NCI-H2081 (cell line): ENCODE measurements at places on chromosomes 13 and 19.

GRCh38 chr19:49758292-49758691 is 4.8 kb downstream of the TSKS start:
- no peak for DNase-seq

DNA sequence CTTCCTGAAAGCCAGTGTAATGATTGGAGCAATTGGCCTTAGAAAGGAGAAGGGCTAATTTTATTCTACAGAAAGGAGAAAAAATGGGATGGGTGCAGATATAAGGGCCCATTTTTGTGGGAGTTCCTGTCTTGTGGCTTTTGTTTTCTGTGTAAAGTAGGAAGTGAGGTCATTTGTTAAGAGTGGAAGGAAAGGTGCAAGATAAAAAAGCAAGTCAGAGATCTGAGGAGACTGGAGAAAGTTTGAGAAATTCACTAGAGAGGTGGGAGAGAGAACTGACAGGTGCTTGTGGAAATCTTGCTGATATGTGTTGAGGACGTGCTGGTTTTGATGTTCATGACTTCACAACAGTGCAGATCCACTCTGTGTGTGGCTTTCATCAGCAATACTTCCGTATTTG is 349.4 kb downstream of the DLEU7 start:
- DNase-seq = no peak

DNA sequence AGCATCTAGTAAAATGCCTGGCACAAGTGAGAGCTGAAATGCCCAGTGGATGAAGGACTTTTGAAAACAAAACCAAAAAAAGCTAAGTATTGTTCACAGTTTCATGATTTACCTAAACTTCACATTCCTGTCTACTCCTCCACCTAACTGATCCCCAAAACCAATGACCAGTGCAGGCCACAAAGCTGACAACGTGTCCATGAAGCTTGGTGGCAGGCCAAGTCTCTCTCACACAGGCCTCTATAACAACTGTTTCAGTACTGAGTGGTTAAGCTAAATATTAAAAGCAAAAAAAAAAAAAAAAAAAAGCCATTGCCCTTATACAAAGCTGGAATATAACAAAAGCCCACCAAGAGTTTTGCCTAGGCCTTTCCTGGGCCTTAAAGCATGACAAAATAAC is 36.4 kb downstream of the STK24 start:
- DNase-seq = no peak

DNA sequence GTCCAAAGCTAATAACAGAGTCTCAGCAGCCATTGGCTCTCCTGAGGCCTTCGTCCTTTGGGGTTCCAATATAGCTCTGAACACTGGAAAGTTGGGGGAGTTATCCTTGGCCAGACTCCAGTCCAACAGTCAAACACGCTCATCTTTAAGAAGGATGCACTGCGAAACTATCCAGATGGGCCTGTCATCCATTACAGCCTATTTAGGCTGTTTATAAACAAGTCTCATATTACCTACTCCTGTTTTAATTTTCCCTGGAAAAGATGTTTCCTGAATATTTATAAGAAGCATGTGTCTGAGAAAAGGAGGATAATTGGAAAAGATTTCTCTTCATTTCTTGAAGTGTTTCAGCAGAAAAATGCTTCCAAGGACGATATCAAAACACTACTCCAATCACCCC is 170.7 kb downstream of the DCT start:
- DNase-seq = no peak

GRCh38 chr19:7295912-7296536 is 1.8 kb upstream of the INSR start:
- no peak for DNase-seq

DNA sequence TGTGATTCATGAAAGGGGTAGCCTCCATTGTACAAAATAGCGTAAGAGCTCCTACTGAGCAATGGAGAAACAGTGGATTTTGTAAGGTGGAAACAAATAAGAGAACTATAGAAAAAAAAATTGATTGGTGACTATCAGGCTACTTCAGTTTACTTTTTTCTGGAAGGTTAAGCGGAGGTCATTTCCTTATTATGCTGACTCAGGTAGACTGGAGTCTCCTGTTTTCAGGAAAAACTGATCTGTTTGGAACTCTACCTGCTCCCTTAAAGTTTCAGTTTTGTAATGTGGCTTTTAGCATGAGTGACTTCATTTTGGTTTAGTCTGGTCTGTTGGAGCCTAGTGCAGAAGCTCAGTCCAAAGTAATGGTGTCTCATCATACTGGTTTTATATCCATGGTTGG is 3.4 kb downstream of the ZNF607 start:
- no peak for DNase-seq

DNA sequence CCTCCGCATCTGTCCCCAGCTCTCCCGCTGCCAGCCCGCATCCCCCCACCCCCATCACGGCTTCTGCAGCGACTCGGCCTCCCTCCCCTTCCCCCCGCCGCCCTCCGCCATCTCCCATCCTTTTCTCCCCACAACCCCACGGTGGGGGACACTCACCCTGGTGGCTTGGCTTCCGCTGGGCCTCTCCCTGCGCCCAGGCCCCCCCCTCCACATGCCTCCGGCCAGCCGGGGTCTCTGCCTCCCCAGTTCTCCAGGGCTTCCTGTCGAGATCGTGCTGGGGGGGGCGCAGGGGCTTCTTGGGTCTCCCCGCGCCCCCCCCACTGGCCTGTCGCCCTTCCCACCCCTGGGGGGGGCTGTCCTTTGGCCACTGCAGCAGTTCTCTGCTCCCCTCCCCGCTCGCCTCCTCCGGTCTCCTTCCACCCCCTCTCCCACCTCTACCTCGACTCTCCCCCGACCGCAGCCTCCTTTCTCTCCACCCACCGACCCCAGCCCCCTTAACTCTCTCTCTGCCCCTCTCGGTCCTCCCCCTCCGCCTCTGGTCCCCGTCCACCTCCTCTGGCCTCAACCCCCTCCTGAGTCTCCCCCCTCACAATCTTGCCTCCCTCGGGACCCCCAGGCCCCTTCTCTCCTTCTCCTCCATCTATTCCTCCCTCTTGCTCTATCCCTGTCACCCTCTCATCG is 17.1 kb downstream of the LRRC4B start:
- DNase-seq = no peak

- no peak for DNase-seq
Observed at GRCh38 chr19:31312009-31312676, 37.1 kb downstream of the TSHZ3 start.

- no peak for DNase-seq
Observed at GRCh38 chr13:23372264-23372906, 61.1 kb downstream of the SACS start.

GRCh38 chr13:80131204-80131603 is 209.7 kb downstream of the SPRY2 start:
- no peak for DNase-seq

DNA sequence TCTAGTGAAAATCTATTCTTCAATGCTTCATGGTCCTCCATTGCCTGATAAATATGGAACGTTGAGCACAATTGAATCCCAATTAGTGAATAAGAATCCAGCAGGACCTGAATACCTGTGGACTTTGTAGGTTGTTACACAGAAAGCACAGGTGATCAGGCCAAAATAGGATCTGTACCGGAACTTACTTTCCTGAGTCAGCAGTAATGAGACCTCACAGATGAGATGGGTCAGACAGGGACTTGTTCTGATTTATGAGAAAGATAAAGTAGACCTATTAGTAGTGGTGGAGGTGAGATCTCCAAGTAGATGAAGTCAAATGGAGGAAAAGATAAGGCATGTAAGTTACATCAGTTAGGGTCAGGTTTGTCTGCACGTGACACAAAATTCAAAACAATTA is 351.1 kb downstream of the MTUS2 start:
- DNase-seq = no peak

DNA sequence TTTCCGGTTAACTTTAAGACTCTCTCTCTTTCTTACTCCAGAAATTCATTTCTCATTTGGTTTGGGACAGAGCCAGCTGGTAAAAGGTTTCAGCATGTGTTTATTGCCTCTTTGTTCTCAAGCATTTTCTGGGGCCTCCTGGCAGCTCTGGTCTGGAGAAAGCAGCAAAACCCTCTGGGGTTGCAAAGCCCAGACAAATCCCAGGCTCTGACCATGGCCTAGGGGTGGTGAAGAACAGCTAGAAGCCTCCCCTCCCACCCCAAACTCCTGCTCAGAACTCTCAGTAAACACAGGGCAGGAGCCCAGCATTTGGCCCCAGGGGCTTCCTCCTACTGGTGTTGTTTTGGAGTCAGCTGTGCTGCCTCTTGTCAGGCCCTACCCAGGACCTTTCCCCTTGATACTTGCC is 124.2 kb upstream of the SERP2 start:
- DNase-seq = no peak

DNA sequence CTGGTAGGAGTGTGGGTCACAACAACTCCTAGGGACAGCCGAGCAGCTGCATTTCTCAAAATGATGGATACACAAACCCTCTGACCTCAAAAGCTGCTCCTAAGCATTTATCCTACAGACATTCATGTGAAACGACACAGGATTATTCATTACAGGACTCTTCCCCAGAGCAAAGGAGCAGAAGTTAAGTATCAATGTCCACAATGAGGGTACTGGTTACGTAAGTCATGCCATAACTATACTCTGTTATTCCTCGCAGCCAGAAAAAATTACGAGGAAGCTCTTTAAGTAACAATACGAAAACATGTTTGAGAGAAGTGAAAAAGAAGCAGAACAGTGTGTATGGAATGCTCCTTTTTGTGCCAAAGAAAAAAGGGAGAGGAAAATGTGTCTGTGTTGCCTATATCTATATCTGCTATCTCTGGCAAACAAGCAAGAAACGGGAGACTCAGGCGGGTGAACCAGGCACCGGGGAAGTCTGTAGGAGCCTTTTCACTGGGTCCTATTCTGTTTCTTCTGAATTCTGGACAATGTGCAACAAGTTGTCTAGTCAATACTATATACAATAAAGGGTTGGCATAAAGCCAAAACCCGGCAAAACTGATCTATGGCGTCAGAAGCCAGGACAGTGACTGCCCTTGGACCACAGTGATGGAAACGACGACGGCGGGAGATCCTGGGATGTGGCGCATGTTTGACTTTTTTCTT is 1.3 kb downstream of the ISOC2 start:
- no peak for DNase-seq
